ENCODE measurements at places on chromosomes 5 and 9.

DNA sequence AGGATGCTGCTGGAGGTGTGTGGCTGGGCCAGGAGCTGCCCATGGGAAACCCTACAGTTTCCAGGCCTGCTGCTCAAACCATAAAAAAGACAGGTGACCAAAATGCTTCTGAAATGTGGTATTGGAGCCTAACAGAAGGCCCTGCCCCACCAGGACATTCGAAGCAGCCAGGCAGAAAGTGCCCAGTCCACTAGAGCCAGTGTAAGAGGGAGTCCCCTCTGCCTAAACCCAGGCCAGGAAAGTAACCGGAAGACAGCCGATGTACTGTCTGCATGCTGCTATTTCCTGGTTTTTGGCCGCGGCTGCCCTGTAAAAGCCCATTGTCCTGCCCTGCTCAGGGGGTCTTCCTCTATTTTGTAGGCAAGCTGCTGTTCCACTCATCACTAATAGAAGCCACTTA lies 150.7 kb upstream of the IRX2 start:
- DNase-seq = no peak

DNA sequence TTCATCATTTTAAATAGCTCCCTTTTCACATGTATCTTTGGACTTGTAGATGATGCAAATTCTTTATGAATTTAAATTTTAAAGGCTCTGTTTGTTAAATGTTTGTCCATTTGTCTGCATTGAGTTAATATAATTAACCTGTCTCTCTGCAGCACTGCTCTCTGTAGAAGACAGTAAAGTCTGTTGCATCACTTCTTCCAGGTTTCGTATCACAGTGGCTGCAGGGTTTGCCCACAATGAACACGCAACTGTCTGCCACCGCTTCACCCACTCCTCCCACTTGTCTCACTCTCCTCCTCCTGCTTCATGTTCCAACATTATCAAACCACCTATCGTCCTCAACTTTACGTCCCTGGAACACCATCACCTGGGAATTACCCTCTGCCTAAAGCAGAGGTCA lies 231.3 kb upstream of the SLC30A5 start:
- DNase-seq = no peak

- no peak for DNase-seq
Measured at GRCh38 chr9:93960971-93961841, 6.1 kb upstream of the BARX1 start.

GRCh38 chr9:126000731-126001580 lies 253.8 kb downstream of the PBX3 start:
- no peak for DNase-seq

DNA sequence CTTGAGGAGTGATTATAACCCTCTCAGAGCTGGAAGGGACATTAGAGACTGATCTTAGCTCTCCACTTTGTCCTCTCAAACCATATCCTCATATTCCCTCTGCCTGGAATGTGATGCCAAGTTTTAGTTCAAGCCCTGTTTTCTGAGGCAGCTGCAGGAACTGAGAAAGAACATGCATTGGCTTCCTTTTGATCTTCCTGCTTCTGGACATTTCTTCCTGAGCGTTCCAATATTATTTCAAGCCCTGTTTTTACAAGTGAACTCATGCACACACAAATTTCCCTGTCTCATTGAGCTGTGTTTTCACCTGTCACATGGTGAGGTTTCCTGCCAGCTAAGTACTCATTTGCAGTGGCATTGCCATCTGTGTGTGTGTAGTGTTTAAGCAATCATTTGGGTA lies 17.0 kb downstream of the FOCAD start:
- DNase-seq = no peak

- DNase-seq = no peak
Measured at GRCh38 chr9:16869131-16869881, 1.2 kb downstream of the BNC2 start.

GRCh38 chr9:94627287-94627686 lies 12.0 kb downstream of the FBP1 start:
- DNase-seq = no peak

GRCh38 chr9:23659346-23660006 lies 166.6 kb downstream of the ELAVL2 start:
- no peak for DNase-seq

GRCh38 chr9:114834386-114834785 lies 28.5 kb upstream of the TNFSF15 start:
- DNase-seq = no peak

GRCh38 chr9:132743931-132744479 lies 73.7 kb downstream of the GTF3C4 start:
- DNase-seq = no peak

- DNase-seq = no peak
Measured at GRCh38 chr9:131043646-131044045, 34.7 kb downstream of the LAMC3 start.
